Mesenteric fat pad (tissue), 1 donor: ENCODE measurements at places on chromosomes 12 and 14. TPM values are rescaled to one million over a fixed set of nuclear protein-coding genes. Genes with fewer than 3 reads are reported as not detected.

The DENND5B gene
- 15.4 TPM for total RNA-seq

The STYK1 gene
- not detected for total RNA-seq

The IL22 gene
- not detected for total RNA-seq

The LRRC10 gene
- total RNA-seq = not detected

The FAM186B gene
- total RNA-seq = 0.55 TPM
